ENCODE measurements at places on chromosomes 7 and 10.

GRCh38 chr10:17989908-17990767 is 38.4 kb downstream of the SLC39A12 start:
- DNase-seq, result no peak

- DNase-seq, result no peak
Measured at GRCh38 chr10:103467406-103467805, 8.7 kb upstream of the CALHM1 start.

DNA sequence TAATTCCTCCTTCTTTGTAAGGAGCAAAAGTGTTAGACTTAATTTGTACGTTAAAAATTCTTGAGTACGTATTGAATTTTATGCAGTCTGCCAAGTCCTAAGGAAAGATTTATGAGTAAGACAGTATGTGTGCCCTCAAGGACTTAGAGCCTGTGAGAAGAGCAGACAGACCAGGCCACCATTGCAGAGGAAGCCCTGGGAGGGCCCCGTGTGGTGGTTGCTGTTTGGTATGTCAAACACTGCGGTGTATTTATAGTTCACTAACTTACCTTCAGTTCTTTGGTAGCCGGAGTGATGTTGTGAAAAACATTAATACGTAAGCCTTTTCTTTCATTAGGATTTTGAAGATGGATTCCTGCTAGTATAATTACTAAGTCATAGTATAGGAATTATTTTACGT is 82.9 kb downstream of the GALNT11 start:
- DNase-seq, result no peak

DNA sequence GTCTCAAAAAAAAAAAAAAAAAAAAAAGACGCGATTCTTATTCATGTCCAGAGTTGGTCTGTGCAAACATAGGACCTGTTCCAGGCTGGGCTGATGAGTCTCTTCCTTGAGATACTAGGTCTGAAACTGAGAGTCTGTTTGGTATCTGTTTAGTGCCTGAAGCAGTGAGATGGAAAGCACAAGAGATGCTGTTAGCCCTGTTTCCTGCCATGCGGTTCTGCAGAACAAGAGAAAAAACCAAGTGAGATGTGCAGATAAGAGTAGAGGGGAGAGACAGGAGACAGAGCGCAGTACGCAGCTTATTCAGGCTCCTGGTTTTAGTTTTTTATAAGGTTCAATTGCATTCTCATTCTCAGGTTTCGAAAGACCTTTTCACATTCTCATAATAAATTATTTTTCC is 85.8 kb upstream of the PRKCQ start:
- DNase-seq, result peak; percentile 31

DNA sequence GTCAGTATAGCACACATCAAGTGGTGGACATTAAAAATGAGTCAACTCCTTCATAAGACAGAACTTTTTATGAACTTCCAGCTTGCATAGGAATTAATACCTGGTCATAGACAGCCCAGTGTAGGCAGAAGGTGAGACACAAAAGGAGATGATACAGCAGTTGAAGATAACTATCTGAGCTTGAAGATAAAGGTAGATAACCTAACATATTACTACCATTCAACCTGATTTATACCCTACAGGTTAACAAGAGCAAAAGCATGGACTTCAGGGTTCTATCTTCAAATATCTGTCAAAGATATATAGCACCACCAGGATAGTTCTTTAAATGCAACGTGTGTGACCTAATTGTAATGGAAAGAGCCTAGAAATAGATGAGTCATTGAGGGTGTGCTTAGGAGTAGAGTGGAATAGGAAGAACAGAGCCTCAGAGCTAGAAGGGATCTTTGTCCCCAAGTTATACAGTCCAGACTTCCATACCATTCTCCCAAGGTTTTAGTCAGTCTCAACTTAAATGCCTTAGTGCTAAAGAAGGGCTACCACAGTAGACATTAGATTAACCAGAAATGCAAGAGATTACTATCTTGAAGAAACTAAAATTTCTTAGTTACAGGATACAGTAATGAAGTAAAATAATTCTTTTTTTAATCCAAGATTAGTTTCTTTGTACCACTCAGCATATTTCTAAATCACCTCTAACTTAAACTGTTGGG is 9.2 kb downstream of the ZNF800 start:
- no peak for DNase-seq

- no peak for DNase-seq
Measured at GRCh38 chr7:135434047-135434446, 75.9 kb downstream of the CNOT4 start.

DNA sequence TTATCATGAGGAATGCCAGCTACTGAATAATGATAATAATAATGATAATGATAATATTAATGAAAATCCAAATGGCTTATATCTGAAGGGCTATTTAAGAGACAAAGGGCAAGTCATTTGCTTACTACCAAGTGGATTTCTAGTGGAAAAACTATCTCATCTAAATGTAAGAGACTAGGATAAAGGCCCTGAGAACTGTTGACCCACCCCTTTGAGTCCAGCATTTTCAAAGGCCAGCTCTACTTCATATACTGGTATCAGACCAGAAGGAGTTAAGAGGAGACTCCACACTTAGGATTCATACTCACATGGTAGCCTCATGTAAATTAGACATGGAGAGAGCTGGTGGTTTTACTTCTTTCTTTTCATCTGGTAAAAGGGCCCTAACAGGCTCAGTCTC is 76.0 kb downstream of the PHYHIPL start:
- DNase-seq, result no peak
